ENCODE measurements at places on chromosomes 13 and 19.

GRCh38 chr13:83515268-83516015 is 366.8 kb downstream of the SLITRK1 start:
- no peak for DNase-seq

GRCh38 chr19:45049073-45049736 is 10.4 kb downstream of the CLASRP start:
- DNase-seq: no peak

GRCh38 chr13:35566340-35566739 is 89.9 kb upstream of the MAB21L1 start:
- DNase-seq: no peak

- no peak for DNase-seq
These were observed 66.7 kb downstream of the SLC7A9 start for GRCh38 chr19:32802840-32803239.
